NCI-H1436 treated with DMSO at 0.1 percent for 48 hours (cell line): ENCODE measurements at places on chromosomes 11 and 22.

GRCh38 chr11:65917434-65918210 is 1.2 kb downstream of the C11orf68 start:
- no peak for DNase-seq

DNA sequence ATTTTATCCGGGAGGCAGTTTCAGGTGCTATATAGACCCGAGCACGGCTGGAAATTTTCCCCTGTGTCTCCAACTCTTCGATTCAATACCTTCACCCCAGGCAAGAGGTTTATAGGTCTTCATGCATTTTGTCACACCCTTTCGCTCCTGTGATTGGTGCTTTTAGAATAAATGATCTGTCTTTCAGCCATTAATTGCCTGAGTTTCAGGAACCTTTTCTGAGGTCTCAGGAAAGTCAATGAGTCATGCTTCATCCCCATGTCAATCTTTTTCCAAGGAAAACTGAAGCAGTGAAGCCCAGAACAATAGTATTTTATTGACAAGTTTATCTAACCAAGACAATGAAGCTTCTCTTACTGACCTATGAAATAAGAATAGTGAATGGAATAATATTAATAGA is 29.9 kb downstream of the FAM181B start:
- no peak for DNase-seq

DNA sequence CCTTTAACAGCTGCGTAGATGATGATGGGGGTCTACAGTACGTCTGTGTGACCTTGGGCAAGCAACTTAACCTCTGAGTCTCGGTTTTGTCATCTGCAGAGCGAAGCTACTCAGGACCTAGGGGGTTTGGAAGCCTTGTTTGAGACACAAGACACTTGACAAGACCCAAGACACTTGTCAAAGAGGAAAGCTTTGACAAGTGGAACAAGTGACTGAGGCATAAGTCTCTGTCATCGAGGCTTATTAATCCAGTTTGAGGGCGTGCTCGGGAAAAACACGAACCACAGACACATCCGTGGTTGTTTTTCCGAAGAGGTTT is 732 bp upstream of the PC start:
- no peak for DNase-seq

- no peak for DNase-seq
These were observed 156.8 kb downstream of the SPON1 start for GRCh38 chr11:14119357-14119756.

DNA sequence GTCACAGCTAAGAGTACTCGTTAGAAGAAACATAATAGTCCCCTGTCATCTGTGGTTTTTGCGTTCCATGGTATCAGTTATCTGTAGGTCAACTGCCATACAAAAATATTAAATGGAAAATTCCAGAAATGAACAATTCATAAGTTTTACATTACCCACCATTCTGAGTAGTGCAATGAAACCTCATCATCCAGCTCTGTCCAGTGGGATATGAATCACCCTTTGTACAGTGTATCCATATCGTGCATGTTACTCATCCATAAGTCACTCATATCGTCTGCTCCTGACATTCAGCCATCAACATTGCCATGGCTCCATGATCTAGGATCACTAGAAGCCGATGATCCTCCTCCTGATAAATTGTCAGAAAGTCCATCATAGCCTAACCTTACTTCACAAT is 174.9 kb upstream of the C11orf87 start:
- DNase-seq, result no peak

DNA sequence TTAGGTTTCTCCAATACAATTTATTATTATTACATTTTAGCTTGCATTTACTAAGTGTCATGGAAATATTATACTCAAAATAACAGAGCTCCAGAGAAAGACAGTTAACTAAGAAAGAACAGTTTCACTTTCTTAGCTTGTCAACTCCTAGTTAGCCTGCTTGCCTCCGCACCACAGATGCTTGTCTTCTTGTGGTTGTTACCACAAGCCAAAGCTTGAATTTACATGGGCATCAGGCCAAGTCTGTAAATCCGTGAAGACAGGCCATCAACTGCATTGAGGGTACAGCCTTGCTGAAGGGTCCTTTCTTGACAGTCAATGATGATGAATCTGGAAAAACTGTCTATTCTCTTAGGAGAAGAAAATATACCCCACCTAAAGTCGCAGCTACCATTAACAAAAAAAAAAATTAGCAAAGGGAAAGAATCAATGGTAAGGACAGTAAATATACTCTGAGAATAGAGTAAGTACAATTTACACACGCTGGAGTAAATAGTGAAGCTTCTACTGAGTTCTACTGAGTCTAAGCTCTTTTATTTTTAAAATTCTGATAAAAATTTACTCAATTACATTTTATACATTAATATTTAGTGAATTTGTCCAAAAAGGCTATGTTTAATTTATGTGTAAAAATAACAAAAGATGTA is 15.6 kb upstream of the DENND5A start:
- DNase-seq, result no peak

- no peak for DNase-seq
These were observed at the start of gene MRGPRF for GRCh38 chr11:69013009-69013951. Gene MRGPRF, minus strand, starts transcription at chr11:69013246. Its CDS starts 3,345 bp downstream, at chr11:69009901.

- no peak for DNase-seq
These were observed 89.4 kb downstream of the PKNOX2 start for GRCh38 chr11:125253795-125254525.

DNA sequence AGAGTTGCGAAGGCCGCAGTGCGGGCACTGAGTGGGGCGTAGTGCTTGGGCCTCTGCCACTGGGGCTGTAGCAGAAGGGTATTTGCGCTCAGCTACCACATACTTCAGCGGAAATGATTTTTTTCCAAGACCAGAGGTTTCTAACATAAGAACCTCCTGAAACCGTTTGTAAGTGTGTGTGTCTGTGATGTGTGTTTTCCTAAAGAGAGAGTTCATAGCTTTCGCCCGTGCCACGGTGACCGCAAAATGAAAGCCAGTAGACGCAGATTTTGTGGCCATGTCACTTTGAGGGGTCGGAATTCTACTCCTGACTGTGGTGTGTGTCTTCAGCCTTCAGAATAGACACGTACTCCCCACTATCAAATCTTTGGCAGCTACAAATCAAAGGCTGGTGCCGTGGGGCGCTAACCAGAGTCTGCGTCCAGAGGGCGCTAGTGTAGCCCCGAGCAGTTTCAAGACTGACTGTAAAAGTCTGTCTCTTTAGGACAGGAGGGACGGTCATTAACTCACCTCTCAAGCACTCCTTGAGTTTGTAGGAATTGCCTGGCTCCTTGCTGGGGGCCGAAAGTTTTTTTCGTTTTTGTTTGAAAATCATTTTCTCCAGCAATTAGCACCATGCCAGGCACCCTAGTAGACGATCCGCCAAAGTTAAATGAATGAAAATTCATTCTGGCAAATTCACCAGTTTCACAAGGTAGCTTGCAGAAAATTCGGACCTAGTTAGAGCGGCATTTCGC is 2.5 kb upstream of the CALCA start:
- DNase-seq, result no peak

DNA sequence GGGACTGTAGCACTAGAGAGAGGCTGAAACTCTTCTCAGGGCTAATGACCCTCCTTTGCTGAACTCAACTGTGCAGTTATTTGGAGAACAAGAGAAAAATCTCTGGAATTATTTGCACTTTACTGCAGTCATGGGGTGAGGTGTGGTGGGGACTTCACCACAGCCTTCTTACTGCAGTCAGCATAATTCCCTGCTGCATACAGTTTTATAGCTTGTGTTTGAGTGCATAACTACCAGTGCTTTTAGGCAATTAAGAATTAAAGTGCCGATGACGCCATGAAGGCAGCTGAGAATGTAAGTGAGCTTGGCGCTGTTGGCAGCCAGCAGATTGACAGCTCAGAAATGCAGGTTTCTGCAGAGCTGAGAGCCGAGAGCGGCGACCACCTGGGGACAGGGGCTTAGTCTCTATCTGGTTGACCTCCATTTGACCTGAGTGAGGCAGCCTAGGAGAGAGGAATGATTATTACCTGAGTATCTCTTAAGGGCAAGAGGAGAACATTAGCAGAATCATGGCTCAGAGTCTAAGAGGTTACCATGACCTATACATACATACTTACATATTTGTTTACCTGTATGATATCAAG is 830.0 kb downstream of the NTM start:
- peak; percentile 67 for DNase-seq
